ENCODE measurements at places on chromosomes 7 and 10. TPM values are rescaled to one million over a fixed set of nuclear protein-coding genes. Genes with fewer than 3 reads are reported as not detected.

DNA sequence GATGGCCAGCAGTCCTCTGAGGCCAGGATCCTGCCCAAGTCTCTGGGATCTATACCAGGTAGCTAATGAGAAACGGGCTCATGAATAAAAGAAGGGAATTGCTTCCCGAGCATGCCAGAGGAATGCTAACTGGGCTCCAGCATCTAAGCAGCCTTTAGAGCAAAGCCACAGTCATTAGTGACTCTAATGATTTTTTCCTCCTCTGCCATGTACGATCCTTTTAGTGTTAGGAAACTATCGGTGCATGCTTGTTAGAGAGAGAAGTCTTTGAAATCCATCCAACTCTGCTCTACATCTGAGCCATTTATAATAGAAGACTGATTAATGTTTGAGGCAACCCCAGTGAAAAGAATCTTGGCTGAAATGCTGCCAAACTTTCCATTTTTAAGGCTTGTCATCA lies 124.9 kb upstream of the TCERG1L start:
- no peak for DNase-seq
- H3K36me3 ChIP-seq, result no peaks in the 10 kb centered on the region
- H3K27ac ChIP-seq, result no peak overlapping the region
- H3K4me3 ChIP-seq, result no peak overlapping the region
- H3K27me3 ChIP-seq, result no peaks in the 10 kb centered on the region

GRCh38 chr7:7099584-7100014 lies 82.7 kb upstream of the C1GALT1 start:
- no peak overlapping the region for H3K4me3 ChIP-seq

DNA sequence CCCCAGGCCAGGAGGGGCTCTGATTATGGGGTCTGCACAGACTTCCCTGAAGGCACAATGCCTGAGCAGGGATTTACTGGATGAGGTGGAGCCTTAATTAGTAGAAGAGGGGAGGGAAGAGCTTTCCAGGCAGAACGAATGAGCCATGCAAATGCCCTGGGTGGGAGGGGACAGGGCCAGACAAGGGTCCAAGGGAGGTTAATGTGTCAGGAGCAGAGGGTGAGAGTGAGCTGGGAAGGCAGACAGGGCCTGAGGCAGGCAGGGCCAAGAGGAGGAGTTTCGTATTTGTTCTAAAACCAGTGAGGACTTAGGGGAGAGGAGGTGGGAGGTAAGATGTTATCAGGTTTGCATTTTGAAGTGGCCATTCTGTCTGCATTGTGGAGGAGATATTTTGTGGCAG lies 65.3 kb downstream of the NPY start:
- H3K27ac ChIP-seq, result no peak overlapping the region
- H3K4me3 ChIP-seq, result no peak overlapping the region
- no peaks in the 10 kb centered on the region for H3K36me3 ChIP-seq
- no peaks in the 10 kb centered on the region for H3K27me3 ChIP-seq

- H3K27me3 ChIP-seq, result no peaks in the 10 kb centered on the region
- no peak overlapping the region for H3K27ac ChIP-seq
- no peak for DNase-seq
- no peak overlapping the region for H3K4me3 ChIP-seq
- no peaks in the 10 kb centered on the region for H3K4me1 ChIP-seq
These were observed 268.4 kb downstream of the TCERG1L start for GRCh38 chr10:131043039-131043691.

GRCh38 chr10:80444646-80445319 lies 9.3 kb upstream of the TSPAN14 start:
- no peak overlapping the region for H3K27ac ChIP-seq
- no peaks in the 10 kb centered on the region for H3K36me3 ChIP-seq
- H3K4me1 ChIP-seq, result peaks cover 23% of the 10 kb centered on the region

DNA sequence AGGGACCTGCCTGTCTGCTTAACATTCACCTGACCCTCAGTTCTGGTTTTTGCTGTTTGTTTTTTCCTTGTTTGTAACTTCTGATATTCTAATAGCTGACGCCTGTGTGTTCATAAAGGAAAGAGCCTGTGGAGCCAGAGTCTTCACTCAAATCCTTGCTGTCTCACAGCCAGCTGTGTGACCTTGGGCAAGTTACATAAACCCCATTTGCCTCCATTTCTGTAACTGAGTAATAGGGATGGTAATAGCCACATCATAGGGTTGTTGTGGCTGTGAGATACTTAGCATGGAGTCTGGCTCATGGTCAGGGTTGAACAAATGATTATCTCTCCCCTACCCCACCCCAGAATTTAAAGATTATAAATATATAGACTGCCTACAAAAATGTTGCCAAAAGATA lies 27.0 kb downstream of the WBP1L start:
- no peak overlapping the region for H3K4me3 ChIP-seq
- H3K27me3 ChIP-seq, result no peaks in the 10 kb centered on the region
- DNase-seq, result no peak
- H3K4me1 ChIP-seq, result peaks cover 26% of the 10 kb centered on the region
- peaks cover 6% of the 10 kb centered on the region for H3K36me3 ChIP-seq

GRCh38 chr7:77248154-77248553 lies 48.5 kb upstream of the FGL2 start:
- H3K4me3 ChIP-seq, result no peak overlapping the region
- no peaks in the 10 kb centered on the region for H3K27me3 ChIP-seq
- no peak for DNase-seq
- no peaks in the 10 kb centered on the region for H3K4me1 ChIP-seq
- no peak overlapping the region for H3K27ac ChIP-seq
- no peaks in the 10 kb centered on the region for H3K36me3 ChIP-seq

DNA sequence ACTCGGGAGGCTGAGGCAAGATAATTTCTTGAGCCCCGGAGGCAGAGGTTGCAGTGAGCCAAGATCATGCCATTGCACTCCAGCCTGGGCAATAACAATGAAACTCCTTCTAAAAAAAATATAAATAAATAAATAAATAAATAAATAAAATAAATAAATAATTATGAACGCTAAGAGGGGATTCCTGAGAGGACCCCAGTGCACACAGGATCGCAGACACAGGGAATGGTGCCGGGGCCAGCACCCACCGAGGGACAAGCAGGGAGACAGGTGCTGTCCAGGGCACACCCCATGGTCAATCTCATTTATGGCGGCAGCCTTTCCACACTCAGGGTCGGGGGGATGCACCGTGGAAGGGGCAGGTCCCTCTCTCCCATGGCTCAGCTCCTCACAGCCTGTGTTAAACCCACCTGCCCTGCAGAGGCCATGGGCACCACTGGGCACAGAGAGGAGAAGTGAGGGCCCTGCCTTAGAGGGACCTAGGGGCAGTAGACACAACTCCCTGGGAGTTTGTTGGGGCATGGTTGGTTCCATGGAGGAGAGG lies 2.2 kb upstream of the RAMP3 start:
- peaks cover 15% of the 10 kb centered on the region for H3K27me3 ChIP-seq
- H3K4me1 ChIP-seq, result peaks cover 7% of the 10 kb centered on the region
- H3K36me3 ChIP-seq, result no peaks in the 10 kb centered on the region

DNA sequence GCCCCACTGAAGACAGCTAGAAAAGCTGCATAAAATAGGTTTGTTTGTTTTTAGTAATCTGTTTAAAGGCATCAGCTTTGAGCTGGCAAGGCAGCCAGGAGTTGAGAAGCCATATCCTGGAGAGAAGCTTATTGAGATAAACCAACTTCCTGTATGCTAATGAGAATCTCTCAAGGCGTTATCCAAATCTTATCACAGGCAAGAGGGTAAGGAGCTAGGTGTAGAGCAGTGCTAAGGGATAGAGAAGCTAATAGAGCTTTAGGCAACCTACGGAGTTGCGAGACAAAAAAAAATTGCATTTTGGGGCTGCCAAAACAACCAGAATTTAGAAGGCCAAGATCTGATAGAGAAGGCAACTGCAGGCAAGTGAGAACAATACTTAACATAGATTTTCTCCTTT lies 641.6 kb downstream of the SH2D4B start:
- no peaks in the 10 kb centered on the region for H3K4me1 ChIP-seq
- H3K4me3 ChIP-seq, result no peak overlapping the region
- DNase-seq, result no peak
- H3K27ac ChIP-seq, result no peak overlapping the region
- no peaks in the 10 kb centered on the region for H3K36me3 ChIP-seq

GRCh38 chr10:71610651-71611050 lies 108.9 kb downstream of the C10orf105 start:
- no peaks in the 10 kb centered on the region for H3K4me1 ChIP-seq
- no peak overlapping the region for H3K27ac ChIP-seq
- H3K4me3 ChIP-seq, result no peak overlapping the region
- DNase-seq, result no peak
- no peaks in the 10 kb centered on the region for H3K27me3 ChIP-seq

- no peak overlapping the region for H3K27ac ChIP-seq
- no peaks in the 10 kb centered on the region for H3K36me3 ChIP-seq
- DNase-seq, result no peak
- no peaks in the 10 kb centered on the region for H3K4me1 ChIP-seq
- H3K4me3 ChIP-seq, result no peak overlapping the region
These were observed 14.1 kb downstream of the NEUROD6 start for GRCh38 chr7:31326416-31326815.

DNA sequence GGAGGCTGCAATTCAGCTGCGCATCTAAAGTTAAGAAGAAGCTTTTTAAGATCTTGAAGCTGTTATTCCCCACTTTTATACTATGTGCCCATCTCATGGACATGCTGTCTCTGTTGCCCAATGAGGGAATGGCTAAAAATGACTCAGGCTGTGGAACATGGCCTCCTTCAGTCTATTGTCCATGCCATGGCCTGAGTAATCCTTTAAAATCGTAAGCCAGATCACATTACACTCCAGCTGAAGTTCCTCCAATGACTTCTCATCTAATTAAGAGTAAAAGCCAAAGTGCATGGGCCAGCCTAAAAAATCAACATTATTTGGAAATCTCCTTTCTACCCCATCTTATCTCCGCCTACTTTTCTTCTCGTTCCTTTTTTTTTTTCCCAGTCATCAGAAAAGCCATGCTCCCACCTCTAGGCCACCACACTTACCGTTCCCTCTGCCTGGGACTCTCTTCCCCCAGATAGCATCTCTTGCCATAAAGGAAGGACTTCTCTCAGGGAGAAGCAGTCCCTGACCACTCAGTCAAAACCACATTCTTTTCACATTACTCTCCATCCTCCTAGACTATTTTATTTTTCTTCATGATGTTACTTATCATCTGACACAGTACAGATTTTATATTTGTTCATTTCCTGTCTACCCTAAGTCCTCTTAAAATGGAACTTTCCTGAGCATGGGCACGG lies 337.4 kb downstream of the PRPF18 start:
- no peak for DNase-seq
- H3K4me1 ChIP-seq, result no peaks in the 10 kb centered on the region
- H3K36me3 ChIP-seq, result no peaks in the 10 kb centered on the region
- H3K27ac ChIP-seq, result no peak overlapping the region
- H3K4me3 ChIP-seq, result no peak overlapping the region

GRCh38 chr7:41994036-41994745 lies 242.8 kb downstream of the GLI3 start:
- no peak overlapping the region for H3K4me3 ChIP-seq
- H3K27me3 ChIP-seq, result no peaks in the 10 kb centered on the region
- no peaks in the 10 kb centered on the region for H3K4me1 ChIP-seq

- H3K27me3 ChIP-seq, result no peaks in the 10 kb centered on the region
- H3K36me3 ChIP-seq, result no peaks in the 10 kb centered on the region
- no peak for DNase-seq
- H3K4me3 ChIP-seq, result no peak overlapping the region
These were observed 1260.9 kb upstream of the SORCS1 start for GRCh38 chr10:108425283-108425964.

- H3K27me3 ChIP-seq, result no peaks in the 10 kb centered on the region
- DNase-seq, result no peak
- no peaks in the 10 kb centered on the region for H3K36me3 ChIP-seq
- no peaks in the 10 kb centered on the region for H3K4me1 ChIP-seq
These were observed 533.2 kb downstream of the PARD3 start for GRCh38 chr10:34281661-34282582.

- H3K4me3 ChIP-seq, result no peak overlapping the region
These were observed 259.1 kb downstream of the KLF6 start for GRCh38 chr10:3525832-3526449.

- H3K27me3 ChIP-seq, result no peaks in the 10 kb centered on the region
- H3K4me1 ChIP-seq, result peaks cover 78% of the 10 kb centered on the region
- H3K36me3 ChIP-seq, result peaks cover 46% of the 10 kb centered on the region
- peak; percentile 42 for DNase-seq
These were observed 36.8 kb downstream of the RGS10 start for GRCh38 chr10:119505588-119506315.

- no peak overlapping the region for H3K4me3 ChIP-seq
- no peaks in the 10 kb centered on the region for H3K27me3 ChIP-seq
- H3K4me1 ChIP-seq, result no peaks in the 10 kb centered on the region
- no peaks in the 10 kb centered on the region for H3K36me3 ChIP-seq
These were observed 157.1 kb downstream of the BBS9 start for GRCh38 chr7:33286501-33286900.

GRCh38 chr7:45978731-45979211 lies 57.7 kb upstream of the IGFBP3 start:
- no peaks in the 10 kb centered on the region for H3K36me3 ChIP-seq
- no peak for DNase-seq
- no peaks in the 10 kb centered on the region for H3K4me1 ChIP-seq
- H3K4me3 ChIP-seq, result no peak overlapping the region

The VAX1 gene
- total RNA-seq, result not detected

The VWA2 gene
- total RNA-seq, result not detected

The TWIST1 gene
- total RNA-seq, result not detected

The LRRC18 gene
- not detected for total RNA-seq

The HGF gene
- not detected for total RNA-seq

The UPK3B gene
- 2.6 TPM for total RNA-seq

The PDK4 gene
- not detected for total RNA-seq

The AKR1C4 gene
- total RNA-seq, result not detected

The NKX6-2 gene
- total RNA-seq, result not detected

The EFCAB10 gene
- 1.1 TPM for total RNA-seq

The TMEM229A gene
- total RNA-seq, result not detected

Data from CD4-positive, alpha-beta T cell (primary cell).